ENCODE measurements at places on chromosomes 1 and 21. TPM values are rescaled to one million over a fixed set of nuclear protein-coding genes. Genes with fewer than 3 reads are reported as not detected.

ATP1A2 gene
- total RNA-seq = not detected

AIM2 gene
- not detected for total RNA-seq

S100A3 gene
- total RNA-seq = 14.3 TPM

OVAAL gene
- total RNA-seq = not detected

JTB gene
- 103 TPM for total RNA-seq

CELA3B gene
- not detected for total RNA-seq

HSF2BP gene
- 4.1 TPM for total RNA-seq

VCAM1 gene
- not detected for total RNA-seq

- no peak for DNase-seq
Measured at GRCh38 chr1:228016181-228016510, 9.3 kb downstream of the WNT3A start.

DNA sequence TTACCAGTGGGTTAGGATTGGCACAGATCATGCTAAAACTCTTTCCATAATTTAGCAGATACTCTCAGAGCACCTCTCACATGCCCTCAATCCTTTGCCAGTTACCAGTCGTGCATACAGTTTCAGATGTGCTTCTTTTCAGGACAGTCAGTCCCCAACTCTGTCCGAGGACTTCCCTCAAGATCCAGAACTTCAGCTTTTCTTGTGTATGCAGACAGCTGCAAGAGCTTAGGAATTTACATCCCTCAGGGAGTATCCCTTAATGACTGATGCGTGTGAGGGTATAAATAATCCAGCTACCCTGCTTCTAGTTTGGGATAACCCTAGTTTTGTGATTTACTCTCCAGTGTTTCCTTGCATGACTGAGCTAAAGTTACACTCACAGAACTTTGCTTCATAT lies 393.0 kb upstream of the PLXNA2 start:
- DNase-seq = no peak

DNA sequence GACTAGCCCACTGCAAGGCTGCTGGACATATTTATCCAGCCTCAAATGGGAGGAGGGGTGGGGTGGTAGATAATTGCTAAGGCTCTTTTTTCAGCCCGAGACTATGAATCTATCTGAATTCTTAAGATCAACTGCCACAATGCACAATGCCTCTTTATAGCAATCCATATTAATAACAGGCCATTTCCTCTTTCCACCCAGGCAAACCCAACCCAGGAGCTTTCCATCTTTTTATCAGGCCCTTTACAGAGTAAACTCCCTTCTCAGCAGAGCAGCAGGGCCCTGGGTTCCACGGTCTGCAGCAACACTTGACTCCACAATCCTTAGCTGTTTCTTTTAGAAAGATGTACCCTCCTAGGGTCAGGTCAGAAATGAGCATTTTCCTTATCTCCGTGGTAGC lies 806 bp downstream of the DDOST start:
- no peak for DNase-seq

DNA sequence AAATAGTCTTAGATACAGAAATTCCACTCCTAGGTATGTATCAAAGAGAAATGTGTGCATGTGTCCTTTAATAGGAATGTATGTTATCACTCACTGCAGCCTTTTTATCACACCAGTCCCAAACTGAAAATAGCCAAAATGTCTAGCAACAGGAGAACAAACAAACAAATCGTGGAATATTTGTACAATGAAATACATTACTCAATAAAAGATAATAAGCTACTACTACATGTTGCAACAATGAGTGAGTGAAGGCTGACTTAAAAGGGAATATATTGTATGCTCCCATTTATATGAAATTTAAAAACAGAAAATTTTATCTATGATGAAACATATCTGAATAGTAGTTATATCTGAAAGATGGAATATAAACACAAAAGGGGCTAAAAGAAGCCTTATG lies 212.1 kb upstream of the PLD5 start:
- no peak for DNase-seq

DNA sequence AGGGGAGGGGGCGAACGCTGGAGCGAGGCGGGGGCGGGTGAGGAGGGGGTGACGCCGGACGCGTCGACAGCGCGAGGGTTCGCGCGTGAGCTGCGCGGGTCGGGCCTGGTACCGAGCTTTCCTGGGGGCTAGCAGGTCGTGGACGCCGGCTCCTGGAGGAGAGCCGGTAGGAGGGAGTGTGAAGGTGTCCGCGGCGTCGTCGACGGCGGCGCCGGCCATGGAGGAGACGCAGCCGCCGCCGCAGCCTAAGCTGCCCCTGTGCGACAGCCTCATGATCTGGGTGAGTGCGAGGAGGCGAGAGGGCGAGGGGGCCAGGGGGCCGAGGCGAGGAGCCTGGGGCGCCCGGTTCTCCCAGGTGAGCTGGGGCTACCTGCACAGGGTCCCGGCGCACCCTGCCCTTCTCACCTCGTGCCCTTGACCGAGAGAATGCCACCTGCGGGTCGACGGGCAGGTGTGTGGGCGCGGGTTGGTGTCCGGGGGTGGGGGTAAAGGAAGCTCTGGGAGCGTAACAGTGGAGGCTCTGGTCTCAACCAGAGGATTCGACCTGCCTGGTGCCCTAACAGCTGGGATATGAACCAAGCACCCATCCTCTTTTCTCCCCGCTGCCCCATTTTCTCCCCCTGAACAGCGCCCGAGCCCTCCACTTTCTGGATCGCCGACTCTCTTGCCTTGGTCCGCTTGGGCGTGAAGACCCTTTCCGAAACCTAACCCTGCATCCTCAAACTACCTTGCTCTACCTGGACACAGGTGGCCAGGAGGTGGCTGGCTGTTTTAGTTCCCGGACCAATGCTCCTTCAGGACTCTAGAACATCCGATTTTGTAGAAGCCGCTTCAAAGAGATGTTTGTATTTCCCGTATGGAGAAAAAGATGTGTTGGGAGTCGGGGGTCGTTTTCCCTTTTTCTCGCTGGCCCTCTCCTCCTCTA lies at the start of gene HOOK1:
Gene HOOK1 (plus strand): TSS at position 49 of the 925 bp plus-strand sequence. CDS start 169 bp downstream, at position 218.
- DNase-seq = peak; percentile 37

- no peak for DNase-seq
Measured at GRCh38 chr1:7942214-7942921, 1.7 kb upstream of the TNFRSF9 start.

GRCh38 chr1:66876664-66877063 lies 48.0 kb downstream of the DNAI4 start:
- no peak for DNase-seq

- DNase-seq = no peak
Measured at GRCh38 chr1:183589874-183590243, 400 bp downstream of the NCF2 start.

GRCh38 chr1:176501599-176501998 lies 38.6 kb downstream of the PAPPA2 start:
- peak; percentile 13 for DNase-seq

DNA sequence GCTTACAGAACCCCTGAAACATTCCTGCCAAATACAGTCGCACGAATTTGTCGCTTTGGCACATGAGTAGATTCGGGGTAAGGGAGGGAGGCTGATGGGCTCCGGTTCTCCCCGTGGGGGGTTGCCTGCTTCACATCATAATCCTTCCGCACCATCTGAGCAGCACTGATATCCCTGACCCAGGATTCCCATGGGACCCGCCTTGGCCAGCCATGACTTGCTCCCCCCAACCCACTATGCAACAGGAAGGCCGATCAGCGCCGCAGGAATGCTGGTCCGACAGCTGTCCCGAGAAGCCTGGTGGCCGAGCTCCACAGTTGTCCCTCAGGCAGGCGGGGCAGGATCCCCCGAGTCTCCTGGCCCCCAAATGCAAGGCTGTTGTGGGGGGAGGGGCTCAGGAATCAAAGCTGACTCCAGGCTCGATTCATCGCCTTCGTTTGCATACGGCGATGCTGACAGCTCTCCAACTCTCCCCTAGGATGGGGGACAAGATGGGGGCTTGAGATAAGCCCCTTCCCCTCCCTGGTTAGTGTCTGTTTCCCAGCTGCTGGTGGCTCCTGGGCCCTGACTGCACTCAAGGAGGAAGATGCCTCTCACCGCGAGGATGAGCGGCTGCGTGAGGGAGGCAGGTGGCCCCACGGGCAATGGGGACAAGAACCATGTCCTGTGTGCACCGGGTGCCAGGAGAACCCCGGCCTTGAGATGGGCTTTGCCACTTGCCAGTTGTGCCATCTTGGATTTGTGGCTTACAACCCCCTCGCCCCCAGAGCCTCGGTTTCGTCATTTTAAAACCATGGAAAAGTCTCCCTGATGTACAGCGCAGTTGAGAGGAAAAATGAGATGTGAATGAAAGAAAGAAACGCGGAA lies 9.3 kb downstream of the DRAXIN start:
- DNase-seq = no peak

DNA sequence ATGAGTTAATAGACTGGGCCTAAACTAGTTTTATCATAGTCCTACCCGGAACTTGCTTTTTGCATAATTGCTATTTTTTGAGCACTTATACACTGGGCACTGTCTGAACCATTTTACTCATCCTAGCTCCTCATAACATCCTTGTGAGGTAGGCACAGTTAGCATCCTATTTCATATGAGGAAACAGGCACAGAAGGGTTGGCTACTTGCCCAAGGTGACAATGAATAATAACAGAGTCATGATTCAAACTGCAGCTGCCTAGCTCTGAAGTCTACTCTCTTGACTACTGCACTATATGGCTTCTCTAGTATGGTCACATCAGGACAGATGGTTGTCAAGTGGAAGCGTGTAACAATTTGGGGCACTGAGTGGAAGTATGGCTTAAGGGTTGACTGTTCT lies 18.2 kb upstream of the RC3H1 start:
- DNase-seq = peak; percentile 76

- no peak for DNase-seq
Measured at GRCh38 chr1:1239614-1240347, 6.7 kb downstream of the C1QTNF12 start.

- DNase-seq = no peak
Measured at GRCh38 chr1:234775477-234776246, 165.7 kb upstream of the IRF2BP2 start.

DNA sequence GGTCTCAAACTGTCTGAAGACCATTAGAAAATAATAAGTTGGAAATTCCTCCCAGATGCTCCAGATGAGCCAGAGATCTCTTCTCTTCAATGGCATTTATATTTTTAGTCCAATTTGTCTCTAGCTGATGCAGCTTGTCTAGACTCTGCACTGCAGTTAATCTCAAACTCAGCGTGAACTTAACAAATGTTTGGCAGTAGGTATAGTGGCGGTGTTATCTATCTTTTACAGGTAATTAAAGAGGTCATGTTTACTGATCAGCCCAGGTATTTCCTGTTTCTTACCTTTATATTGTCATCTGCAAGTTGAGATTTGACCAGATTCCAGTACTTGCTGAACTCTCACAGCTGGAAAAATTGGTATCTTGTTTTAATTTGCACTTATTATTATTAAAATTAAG lies 1024.5 kb upstream of the ADGRL2 start:
- DNase-seq = no peak

DNA sequence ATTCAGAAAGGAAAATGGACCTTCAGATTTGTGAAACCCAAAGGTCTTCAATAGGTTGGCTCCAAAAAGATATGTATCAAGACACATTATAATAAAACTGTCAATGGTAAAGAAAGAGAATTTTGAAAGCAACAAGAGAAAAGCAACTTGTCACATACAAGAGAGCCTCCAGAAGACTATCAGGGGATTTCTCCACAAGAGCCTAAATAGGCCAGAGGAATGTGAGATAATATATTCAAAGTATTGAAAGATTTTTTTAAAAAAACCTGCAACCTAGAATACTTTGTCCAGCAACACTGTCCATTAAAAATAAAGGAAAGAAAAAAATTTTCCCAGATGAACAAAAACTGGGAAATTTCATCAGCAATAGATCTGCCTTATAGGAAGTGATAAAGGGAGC lies 869.6 kb upstream of the ADGRL2 start:
- no peak for DNase-seq

DNA sequence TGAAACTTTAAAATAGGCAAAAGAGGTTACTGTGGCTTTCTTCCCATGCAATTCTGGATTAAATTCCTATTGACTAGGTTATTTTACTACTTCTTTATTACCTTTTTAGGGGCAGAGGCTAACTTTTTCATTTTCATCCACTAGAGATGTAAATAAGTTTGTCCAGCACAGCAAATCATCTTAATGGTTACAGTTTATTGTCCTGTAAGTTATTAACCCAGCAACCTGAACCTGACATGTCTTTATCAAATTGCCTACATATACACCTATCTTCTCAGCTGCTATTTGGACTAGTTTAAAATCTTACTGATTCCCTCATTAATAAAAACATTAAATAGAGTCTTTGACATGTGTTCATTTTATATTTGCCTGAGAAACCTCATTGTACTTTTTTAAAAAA lies 6.9 kb upstream of the SCYL3 start:
- DNase-seq = no peak

DNA sequence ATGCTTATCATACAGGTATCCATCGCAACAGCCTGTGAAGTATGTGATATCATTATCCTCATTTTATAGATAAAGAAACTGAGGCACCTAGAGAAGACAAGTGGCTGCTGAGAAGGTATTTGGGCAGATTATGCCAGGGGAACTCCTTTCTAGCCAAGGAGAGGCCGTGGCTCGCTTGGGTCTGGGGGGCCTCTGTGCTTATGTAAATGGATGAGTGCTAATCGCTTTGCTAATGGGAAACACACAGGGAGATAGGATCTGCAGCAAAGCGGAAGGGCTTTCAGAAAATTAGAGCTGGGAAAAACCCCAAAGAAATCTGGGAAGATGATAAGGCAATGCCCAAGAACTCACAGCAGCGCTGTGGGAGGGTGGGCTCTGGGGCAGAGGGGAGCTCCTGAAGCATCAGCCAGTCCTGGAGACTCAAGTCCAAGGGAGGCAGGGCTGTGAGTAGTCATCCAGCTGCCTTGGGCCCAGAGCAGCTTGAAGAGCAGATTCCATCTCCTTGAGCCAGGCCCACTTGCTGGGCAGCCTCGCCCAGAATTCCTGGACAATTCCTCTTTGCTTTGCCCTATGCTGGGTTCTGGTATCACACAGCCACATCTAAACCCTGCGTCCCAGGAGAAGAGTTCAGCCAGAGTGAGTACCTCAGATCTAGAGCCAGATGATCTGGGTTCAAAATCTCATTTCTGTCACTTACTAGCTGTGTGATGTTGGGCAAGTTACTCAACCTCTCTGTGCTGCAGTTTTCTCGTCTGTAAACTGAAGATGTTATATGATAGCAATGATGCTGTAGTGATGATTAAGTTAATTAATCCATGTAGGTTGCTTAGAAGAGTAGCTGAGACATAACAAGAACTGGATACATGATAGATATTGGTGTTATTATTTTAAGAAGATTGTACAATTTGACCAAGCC lies 36.7 kb downstream of the FOXD2 start:
- no peak for DNase-seq

- DNase-seq = no peak
Measured at GRCh38 chr1:8727809-8728213, 89.6 kb downstream of the RERE start.

GRCh38 chr1:54597455-54598030 lies 25.8 kb downstream of the FAM151A start:
- DNase-seq = no peak

DNA sequence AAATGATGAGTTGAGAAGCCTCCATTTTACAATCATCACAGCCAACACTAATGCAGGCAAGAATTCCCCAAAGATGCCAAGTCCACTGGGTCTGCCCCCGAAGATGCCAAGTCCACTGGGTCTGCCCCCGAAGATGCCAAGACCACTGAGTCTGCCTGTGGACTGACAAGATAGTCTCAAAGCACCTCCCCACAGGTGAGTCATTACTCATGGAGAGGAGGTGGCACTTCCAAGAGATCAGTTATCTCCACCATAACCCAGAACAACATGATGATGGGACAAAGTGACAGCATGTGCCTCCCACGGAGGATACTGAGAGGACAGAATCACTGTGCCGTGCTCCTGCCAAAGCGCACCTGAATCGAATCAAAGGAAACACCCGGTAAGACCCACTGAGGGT lies 4.8 kb downstream of the PTTG1IP start:
- no peak for DNase-seq

GRCh38 chr1:112697781-112698201 lies 9.1 kb downstream of the RHOC start:
- no peak for DNase-seq

GRCh38 chr1:198199105-198199504 lies 42.3 kb downstream of the NEK7 start:
- no peak for DNase-seq

Measured in foreskin keratinocyte (primary cell).